ENCODE measurements at places on chromosomes 7 and 10.

- DNase-seq, result no peak
These were observed 14.7 kb upstream of the CAMK2G start for GRCh38 chr10:73889014-73889413.

- DNase-seq, result no peak
These were observed 392 bp upstream of the HUS1 start for GRCh38 chr7:47979832-47980181.

- DNase-seq, result no peak
These were observed 333.8 kb downstream of the BBS9 start for GRCh38 chr7:33463131-33463530.

- no peak for DNase-seq
These were observed 6.3 kb downstream of the POLR2J start for GRCh38 chr7:102472126-102473041.

DNA sequence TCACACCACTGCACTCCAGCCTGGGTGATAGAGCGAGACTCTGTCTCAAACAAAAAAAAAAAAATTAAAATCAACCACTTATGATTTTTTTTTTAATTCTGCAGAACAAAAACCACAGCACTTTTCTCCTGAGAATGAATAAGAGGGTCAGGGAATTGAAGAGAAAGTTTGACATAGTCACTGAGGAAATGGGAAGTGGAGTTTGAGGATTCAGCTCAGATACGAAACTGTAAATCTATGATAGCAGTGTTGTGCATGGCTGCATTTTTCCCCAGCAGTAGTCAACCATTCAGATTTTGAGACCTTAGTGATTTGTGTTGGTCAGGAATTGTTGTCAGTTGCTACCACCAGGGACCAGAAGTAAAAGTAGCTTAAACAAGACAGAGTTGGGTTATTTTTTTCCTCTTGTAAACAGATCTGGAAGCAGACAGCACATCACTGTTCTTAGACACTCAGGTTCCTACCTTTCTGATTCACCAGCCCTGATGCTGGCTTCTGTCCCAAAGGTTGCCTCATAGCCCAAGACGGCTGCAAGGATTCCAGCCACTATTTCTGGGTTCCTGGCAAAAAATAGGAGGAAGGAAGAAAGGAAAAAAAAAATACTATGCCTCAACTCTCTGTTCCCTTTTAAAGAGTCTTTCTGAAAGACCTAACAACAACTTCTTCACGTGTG is 20.1 kb downstream of the PILRA start:
- no peak for DNase-seq

DNA sequence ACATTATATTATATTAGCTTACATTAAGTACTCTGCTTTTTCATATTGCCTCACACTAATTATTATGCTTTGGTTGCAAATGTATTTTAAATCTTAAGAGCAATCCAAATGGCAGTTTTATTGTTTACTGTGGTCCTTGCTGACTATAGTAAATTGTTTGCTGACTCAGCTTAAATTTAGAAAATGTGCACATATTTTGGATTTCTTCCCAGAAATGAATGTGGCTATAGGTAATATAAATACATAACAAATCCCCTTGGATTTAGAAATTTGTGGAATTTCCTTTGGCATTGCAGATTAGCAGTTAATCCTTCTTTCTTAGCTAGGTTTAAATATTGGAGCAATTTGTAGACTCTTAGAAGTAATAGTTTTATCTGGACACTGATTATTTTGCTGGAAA is 565.8 kb downstream of the NRG3 start:
- no peak for DNase-seq

GRCh38 chr7:44574287-44574872 is 672 bp upstream of the DDX56 start:
- DNase-seq, result no peak

- DNase-seq, result no peak
These were observed 131.9 kb downstream of the LYZL1 start for GRCh38 chr10:29420744-29421143.

- DNase-seq, result no peak
These were observed 178.8 kb downstream of the NEURL1 start for GRCh38 chr10:103672345-103672744.

DNA sequence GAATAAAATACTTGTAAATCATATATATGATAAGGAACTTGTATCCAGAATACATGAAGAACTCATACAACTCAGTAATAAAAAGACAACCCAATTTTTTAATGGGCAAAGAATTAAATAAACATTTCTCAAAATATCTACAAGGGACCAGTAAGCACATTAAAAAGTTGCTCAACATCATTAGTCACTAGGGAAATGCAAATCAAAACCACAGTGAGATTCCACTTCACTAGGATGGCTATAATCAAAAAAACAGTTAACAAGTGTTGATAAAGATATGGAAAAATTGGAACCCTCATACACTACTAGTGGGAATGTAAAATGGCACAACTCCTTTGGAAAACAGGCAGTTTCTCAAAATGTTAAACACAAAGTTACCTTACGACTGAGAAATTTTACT is 40.3 kb upstream of the YAE1 start:
- DNase-seq, result no peak

DNA sequence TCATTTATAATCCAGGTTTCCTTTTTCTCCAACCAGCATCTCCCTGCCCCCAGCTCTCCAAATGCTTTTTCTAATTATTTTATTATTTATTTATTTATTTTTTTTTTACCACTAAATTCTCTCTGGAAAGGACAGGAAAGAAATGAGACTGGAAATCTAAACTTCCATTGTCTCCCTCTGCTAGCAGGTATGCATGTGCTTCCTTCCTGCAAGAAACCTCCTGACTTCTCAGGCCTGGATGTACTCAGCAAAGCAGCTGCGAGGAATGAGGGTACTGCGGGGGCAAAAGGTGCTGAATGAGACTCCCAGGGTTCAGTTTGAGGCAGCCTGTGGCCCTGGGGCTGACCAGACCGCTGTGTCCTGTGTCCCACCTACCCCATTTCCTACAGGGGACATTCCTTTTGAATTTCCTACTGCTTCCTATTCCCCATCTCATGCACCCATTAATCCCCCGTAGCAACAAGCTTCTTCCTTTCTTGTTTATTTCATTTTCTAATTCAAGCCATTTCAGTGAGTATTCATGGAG is 324.6 kb upstream of the IGFBP3 start:
- no peak for DNase-seq

- no peak for DNase-seq
These were observed 12.7 kb upstream of the LRMDA start for GRCh38 chr10:75418712-75419111.

DNA sequence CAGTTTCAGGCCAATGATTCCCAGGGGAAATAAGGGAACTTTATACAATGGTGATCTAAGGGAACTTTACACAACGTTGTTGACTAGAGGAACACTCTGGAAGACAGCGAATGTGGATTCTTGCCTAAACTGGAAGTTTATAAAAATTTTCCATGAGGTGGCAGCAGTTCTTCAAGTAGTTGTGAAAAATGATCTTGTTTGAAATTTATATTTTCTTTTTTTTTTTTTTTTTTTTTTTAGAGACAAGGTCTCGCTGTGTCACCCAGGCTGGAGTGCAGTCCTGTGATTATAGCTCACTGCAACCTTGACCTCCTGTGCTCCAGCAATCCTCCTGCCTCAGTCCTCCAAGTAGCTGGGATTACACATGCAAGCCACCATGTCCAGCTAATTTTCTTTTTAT is 32.1 kb upstream of the GTF2I start:
- no peak for DNase-seq

- DNase-seq, result no peak
These were observed 34.1 kb upstream of the TSPAN33 start for GRCh38 chr7:129110258-129110981.

DNA sequence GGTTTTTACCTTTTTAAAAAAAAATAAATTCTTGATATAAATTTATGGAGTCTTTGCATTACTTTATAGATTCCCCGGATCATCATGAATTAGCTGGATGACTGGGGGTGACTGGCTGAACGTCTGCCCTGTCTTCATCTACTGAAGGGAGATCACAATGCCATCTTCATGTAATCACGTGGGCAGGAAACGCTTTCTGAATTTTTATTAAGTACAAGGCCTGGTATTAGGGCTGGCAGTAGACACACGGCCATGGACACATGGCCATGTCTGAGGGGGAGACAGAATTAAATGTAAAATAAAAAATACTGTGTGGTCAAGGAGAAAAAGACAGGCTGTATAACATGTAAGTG is 111.2 kb downstream of the VIPR2 start:
- no peak for DNase-seq

DNA sequence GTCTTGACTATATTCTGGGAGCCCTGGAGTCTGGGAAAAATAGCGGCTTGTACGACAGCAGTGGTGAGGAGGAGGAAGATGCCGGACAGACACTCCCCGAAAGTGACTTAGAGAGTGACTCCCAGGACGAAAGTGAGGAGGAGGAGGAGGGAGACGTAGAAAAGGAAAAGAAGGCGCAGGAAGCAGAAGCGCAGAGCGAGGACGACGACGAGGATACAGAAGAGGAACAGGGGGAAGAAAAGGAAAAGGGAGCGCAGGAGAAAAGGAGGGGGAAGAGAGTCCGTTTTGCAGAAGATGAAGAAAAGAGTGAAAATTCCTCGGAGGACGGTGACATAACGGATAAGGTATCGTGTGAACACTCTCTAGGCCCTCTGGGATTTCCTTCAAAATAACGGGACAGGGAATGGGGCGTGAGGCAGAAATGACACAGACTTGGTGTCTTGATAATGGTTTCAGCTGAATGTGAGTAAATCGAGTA is 908 bp downstream of the NOM1 start:
- DNase-seq, result no peak

DNA sequence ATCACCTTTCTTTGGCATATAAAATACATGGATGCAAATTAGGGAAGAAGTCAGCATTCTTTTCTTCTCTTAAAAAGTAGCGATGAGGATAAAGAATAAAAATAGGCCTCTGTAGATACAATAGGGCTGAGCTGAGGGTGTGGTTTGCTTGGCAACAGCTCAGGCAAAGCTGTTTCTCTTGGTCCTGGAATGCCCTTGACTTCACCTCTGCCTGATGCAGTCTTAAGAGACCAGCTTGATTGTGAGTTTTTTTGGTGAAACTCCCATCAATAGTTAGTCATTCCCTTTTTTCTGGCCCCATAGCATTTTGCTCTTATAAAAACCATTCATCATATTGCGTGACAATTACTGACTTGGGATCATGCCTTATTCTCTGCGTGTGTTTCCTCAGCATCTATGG is 42.1 kb upstream of the MKLN1 start:
- DNase-seq, result no peak

DNA sequence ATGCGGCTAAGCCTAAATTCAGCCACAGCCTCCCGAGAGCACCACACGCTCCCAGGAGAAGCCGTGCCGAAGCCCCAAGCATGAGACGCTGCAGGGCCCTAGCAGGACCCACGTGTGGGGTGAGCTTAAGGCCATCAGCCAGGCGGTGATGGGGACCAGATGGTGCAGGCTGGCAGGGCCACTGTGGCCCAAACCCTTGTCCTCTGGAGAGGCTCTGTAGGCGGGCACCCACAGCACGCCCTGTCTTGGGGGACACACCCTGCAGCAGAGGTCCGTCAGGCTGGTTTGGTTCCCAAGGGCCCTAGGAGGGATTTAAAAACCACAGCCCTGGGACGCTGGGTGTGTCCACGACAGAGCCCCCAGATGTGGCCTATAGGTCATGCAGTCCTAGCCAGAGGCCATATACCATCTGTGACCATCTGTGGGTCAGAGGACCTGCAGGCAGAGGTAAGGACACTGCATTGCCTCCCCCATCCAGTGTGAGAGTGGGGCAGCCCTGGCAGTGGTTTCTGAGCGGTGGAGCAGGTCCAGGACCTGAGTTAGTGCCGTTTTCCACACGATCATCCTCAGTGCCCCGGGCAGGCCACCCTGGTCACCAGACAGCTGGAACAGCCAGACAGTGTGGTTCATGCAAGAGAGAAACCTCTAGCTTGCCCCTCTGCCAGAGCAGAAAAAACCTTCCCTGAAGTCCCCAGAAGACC is 39.6 kb upstream of the INPP5A start:
- no peak for DNase-seq

DNA sequence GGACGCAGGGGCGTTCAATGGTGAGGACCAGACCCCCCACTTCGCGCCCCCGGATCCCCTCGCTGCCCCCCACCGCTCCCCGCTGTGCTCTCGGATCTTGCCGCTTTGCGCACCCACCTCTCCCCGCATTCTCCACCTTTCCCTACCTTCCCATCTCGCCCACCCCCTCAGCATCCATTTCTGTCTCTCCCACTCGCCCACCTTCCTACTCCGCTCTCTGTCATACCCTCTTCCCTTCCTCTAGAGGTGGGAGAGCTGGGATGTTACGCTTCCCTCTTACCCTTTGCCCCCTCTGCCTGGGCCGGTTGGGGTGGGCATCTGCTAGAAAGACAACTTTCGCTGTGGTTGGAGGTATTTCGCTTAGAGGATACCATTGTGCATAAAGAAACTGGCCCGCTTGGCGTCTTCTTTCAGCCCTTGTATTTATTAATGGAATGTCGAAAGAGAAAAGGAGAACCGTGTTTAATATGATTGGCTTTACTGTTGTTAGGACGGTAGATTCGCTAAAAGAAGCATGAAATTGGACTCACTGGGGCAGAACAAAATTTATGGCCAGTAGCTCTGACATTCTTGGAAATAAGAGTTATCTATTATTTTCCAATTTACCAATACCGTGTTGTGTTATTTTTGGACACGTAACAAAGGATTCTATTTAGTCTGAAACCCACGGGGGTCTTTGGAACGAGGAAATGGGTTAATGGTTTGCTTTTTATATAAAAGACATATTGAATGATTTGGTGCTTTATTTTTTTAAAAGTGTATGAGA is 873 bp downstream of the PRKAR2B start:
- DNase-seq, result no peak

DNA sequence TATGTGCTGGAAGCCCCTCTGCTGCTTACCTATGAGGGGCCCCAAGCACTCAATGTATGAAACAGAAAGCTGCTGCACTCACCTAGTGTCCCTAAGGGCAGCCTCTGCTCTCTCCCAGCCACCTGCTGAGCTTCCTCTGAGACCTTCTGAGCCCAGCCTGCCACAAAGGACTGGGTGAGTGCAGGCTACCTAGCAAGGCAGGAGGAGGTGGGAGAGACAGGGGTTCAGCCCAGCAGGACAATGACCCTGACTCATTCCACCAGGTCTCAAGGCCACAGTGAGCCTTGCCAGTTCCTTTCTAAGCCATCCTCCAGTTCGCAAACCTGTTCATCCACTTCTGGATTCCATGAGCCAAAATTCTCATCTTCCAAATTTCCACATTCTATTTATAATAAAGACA is 16.3 kb downstream of the VOPP1 start:
- DNase-seq, result no peak

DNA sequence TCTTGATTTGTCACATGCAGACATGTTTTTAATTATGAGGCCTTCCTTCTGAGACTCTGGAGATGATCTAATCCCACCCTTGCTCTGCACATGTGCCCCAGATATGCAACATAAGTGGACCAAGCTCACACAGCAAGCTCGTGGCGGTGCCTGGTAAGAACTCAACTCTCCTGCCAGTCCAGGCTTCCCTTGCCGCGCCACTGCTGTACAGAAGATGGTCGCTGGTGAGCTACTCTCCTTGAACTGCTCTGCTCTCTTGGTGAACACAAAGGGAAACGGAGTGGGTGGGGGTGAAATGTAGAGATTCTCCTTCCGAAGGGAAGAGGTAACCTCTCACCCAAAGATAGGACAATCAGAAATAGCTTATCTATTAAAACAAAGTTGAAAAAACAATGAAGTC is 25.7 kb downstream of the MYOF start:
- no peak for DNase-seq

- no peak for DNase-seq
These were observed 81.3 kb upstream of the DKK1 start for GRCh38 chr10:52232561-52233350.

All from NCI-H187 (cell line).